NCI-H774 (cell line): ENCODE measurements at places on chromosomes 2 and 18.

DNA sequence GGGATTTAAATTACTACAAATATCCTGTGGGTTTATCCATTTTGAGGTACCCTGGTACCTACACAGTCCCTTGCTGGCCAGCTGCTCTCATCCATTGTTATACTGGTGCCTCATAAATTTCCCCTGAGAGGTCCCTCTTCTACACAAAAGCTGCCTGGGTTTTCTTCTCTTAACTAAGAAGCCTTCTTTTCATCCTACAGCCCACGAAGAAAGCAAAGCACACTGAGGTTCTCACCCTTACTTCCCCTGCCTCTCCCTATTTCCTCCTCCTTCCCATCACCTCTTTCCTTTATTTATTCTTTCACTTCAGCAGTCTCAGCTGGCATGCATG is 154.9 kb downstream of the CSRNP3 start:
- DNase-seq: no peak

- no peak for DNase-seq
Measured at GRCh38 chr2:176081837-176082524, 1.8 kb downstream of the EVX2 start.

- DNase-seq: no peak
Measured at GRCh38 chr2:75088791-75089190, 110.5 kb downstream of the TACR1 start.

GRCh38 chr2:177123048-177123447 is 89.5 kb upstream of the HNRNPA3 start:
- DNase-seq: no peak

- DNase-seq: no peak
Measured at GRCh38 chr2:46929612-46930011, 14.0 kb upstream of the MCFD2 start.

DNA sequence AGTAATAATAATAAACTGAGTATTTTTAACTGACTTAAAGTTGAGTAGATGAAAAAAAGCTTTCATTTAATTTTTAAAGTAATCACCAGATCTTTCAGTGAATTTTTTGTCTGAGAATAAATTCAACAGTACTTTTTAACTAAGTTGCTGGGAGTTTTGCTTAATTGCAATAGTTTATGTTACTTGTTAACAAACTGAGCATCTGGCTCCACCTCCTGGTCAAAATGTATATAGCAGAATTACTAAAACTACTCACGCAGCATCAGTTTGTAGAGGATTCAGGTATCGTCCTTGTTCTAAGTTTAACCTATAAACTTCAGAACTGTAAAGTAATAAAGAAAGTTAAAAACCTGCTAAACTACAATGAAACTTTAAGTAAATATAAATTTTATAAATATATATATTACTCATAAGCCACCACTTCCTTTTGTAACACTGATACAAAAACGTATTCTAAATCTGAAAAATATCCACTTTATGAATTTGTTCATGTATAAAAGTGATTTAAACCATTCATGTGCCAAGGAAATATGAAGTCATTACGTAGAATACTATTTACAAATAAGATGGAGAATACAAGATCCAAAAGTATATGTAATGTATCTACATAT is 21.3 kb downstream of the NOL10 start:
- peak; percentile 12 for DNase-seq

- no peak for DNase-seq
Measured at GRCh38 chr18:56570978-56571377, 67.4 kb downstream of the TXNL1 start.

DNA sequence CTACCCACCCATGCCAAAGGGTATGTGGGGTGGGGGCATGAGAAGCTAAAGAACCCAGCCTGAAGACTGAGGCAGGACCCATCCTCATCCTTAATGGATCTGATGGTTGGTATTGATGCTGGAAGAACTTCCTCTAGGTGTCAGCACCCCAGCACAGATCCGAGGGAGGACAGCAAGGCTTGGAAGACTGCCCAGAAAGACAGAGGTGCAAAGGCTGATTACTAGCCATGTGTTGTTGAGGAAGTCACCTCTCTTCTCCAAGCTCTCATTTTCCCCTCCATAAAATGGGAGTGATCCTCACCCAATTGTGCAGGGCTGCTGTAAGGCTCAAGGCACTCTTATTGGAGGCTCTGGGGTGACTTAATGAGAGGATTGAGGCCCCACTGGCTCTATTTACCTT is 256.5 kb downstream of the CELF4 start:
- no peak for DNase-seq

DNA sequence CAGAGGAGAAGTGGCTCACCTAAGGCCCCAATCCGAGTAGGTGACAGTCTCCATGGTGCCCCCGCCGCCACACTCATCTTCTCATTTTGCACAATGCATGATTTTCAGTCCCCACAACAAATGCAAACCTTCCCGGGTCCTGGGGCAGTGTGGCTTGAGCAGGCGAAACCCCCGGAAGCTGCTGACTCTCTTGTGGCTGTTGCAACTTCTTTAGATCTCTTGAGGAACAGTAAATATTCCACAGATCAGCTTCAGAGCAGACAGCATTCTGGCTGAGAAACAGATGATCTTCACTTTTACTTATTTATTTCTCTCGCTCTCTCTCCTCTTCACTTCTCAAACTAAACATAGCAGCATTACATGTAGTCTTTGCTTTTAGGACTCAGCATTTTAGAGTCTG is 51.9 kb downstream of the ASAP2 start:
- DNase-seq: no peak

GRCh38 chr2:23761638-23762037 is 165.3 kb downstream of the ATAD2B start:
- DNase-seq: no peak

DNA sequence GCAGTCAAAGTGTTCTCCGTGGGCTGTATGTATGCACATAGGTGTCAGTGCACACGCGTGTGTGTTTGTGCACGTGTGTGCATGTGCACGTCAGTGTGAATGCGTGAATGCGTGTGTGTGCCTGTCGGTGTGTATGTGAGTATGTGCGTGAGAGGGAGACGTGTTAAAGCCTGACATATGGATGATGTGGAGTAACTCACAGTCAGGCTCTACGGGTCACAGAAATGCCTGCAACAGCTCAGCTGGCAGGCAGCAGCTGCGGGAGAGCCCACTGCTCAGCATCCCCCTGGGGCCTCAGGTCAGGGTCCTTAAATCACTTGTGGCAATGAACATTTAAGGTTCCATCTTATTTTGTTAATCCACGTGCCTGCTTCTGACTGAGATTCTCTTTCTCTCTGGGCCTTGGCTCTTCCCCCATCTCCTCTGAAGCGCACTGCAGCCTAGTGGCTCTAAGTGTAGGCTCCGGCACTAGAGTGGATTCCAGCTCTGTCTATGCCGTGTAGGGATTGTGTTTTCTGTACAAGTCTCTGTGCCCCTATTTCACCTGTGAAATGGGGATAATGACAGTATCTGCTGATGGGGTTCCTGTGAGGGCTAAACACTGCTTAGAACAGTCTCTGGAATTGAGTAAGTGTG is 63.0 kb downstream of the DYSF start:
- no peak for DNase-seq

- DNase-seq: no peak
Measured at GRCh38 chr2:65605058-65605742, 172.8 kb upstream of the SPRED2 start.

GRCh38 chr2:96329456-96329855 is 4.3 kb downstream of the ITPRIPL1 start:
- DNase-seq: peak; percentile 30

DNA sequence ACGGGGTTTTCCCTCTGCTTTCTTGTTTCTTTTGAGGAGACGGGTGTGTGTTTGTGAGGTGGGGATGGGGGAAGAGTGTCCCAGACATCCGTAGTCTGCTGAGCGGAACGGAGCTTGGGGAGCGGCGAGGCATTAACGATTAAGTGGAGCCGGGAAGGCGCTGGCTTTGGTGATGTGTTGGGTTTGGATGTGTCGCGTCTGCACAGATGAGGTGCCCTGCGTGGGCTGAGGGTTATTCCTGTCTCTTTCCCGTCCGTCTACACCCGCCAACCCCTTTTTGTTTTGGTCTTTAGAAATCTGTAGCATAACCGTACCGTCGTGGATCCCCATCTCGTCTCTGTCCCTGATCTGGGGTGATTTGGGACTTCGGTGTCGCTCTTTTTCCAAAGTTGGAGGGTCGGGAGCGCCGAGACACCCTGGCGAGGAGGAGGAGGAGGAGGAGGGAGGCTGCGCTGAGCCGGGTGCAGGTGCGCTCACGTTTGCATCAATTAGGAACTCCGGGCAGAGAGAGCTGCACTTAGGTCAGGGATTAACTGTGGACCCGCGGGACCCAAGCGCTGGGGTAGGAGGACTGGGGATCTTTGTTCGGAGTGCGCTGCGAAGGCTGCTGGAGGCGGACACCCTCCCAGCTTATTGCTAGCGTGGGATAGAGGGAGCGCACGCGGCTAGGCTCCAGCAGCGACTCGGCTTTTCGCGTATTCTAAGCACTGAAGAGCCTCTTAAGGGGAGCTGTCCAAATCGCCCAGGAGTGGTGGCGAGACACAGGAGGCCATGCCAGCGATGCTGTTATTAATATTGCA is 720.3 kb downstream of the DPP10 start:
- no peak for DNase-seq

GRCh38 chr2:212737392-212738172 is 199.0 kb upstream of the ERBB4 start:
- DNase-seq: no peak

GRCh38 chr2:162885281-162886070 is 46.9 kb upstream of the KCNH7 start:
- DNase-seq: no peak

- no peak for DNase-seq
Measured at GRCh38 chr2:218465987-218466633, 47.2 kb downstream of the VIL1 start.

DNA sequence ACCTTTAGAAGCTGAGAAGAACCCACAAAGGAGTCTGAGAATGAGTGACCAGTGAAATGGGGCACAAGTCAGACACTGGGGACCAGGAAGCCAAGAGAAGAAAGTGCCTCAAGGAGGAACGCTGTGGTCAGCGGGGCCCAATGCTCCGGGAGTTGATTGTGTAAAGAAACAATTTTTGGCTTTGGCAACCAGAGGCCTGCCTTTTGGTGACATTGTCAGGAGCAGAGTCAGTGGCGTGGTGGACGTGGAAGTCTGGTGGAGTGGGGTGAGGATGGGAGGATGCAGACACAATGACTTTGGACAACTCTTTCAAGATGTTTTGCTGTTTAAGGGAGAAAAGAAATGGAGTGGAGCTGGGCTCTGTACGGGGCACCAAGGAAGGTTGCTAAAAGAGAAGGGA is 100.2 kb upstream of the SEC11C start:
- DNase-seq: no peak

DNA sequence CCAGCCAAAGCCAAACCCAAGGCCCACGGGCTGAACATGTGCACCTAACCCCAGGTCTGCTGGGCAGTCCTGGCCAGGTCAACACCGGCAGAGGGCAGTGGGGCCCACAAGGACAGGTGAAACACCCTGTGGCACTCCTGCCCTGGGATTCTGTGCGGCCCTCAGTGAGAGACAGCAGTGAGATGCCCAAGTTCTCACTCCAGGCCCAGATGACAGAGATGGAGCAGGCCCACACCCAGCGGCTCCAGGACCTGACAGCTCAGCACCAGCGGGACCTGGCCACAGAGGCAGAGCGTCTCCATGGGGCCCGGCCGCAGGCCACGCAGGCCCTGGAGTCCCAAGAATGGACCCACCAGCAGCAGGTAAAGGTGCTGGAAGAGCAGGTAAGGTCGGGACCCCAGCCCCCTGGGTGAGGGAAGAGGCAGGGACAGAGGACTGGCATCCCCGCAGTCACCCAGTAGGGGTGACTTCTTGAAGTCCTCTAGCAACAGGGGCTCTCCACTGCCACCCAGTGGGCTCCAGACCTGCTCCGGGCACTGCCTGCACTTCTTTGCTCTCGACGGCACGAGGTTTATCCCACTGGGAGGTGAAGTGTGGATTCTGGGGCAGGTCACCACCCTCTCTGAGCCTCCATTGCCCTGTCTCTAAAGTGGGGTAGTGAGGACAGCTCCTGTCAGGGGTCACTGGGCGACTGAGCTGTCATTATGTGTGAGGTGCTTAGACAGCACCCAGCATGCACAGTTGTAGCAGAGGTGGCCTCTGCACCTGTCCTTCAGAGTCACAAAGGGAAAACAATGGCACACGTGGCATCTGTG is 8.8 kb upstream of the SNED1 start:
- peak; percentile 2 for DNase-seq

DNA sequence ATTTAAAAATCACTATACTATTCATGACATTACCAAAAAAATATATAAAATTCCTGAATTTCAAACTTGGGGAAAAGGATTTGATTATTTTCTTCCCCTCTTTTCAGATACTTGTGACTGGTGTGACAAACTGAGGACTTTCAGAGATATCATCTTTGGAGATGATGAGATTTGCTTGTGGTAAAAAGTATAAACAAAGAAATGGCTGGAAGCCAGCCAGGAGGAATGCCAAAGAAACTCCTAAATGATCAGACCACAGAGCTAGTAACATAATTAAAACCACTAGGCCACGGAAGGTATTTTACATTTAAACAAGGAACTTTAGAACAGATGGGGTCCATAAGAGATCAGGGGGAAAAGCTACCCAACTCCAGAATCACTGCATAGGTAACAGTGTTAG is 58.7 kb downstream of the PIGN start:
- DNase-seq: no peak

DNA sequence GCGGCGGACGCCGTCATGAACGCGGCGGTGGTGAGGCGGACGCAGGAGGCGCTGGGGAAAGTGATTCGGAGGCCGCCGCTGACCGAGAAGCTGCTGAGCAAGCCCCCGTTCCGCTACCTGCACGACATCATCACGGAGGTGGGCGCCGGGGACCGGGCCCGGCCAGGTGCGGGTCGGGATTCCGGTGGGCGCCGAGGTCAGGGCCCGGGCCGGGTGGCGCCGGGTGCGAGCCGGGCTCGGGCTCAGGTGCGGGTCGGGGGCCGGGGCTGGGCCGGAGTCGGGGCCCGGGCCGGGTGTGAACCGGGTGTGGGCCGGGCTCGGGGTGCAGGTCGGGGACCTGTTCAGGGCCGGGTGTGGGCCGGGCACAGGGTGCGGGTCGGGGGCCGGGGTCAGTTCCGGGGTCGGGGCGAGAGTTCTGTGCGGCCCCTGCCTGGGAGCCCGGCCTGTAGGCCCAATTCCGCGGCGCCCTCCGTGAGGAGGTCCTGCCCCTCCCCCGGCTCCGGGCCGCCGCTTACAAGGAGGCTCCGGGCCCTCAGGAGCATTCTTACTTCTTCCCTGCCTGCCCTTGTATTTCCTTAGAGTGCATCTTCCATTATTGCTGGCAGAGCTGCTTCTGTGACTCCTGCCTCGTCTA is 447 bp downstream of the TRAF3IP1 start:
- DNase-seq: no peak

- DNase-seq: no peak
Measured at GRCh38 chr2:68134554-68134953, 23.1 kb upstream of the PNO1 start.

DNA sequence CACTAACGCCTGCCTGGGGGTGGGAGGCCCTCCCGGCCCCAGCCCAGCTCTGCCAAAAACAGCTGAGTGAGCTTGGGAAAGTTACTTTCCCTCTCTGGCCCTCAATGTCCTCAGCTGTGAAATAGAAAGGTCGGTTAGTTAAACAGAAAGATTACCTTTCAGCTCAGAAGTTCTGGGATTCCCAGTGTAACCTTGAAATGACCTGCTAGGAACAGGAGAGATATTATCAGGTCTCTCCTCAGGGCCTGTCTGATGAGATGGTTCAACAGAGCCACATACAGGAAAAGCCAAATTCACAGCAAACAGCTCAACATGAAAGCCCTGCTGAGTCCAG is 68.8 kb downstream of the LBH start:
- DNase-seq: no peak
